ENCODE measurements at places on chromosomes 16 and 17.

DNA sequence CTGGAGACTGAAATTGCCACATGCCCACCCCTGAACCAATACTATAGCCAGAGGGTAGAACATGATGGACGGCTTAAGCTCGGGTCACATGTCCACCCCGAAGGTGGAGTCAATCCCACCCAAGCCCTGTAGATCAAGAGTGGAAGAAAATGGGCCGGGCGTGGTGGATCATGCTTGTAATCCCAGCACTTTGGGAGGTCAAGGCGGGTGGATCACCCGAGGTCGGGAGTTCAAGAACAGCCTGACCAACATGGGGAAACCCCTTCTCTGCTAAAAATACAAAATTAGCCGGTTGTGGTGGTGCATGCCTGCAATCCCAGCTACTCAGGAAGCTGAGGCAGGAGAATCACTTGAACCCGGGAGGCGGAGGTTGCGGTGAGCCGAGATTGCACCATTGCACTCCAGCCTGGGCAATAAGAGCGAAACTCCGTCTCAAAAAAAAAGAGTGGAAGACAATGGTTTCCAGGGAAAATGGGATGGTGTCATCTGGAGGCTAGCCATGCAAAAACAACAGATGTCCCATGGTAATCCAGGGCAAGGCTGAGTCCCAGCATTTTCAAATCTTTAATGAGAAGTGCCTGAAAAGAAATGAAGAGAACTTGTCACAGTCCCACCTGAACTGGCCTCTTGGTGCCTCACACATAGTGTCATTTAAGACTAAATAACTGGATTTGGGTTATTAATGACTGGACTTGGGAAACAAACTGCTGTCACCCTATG lies 30.1 kb downstream of the CD300LF start:
- no peak for DNase-seq

DNA sequence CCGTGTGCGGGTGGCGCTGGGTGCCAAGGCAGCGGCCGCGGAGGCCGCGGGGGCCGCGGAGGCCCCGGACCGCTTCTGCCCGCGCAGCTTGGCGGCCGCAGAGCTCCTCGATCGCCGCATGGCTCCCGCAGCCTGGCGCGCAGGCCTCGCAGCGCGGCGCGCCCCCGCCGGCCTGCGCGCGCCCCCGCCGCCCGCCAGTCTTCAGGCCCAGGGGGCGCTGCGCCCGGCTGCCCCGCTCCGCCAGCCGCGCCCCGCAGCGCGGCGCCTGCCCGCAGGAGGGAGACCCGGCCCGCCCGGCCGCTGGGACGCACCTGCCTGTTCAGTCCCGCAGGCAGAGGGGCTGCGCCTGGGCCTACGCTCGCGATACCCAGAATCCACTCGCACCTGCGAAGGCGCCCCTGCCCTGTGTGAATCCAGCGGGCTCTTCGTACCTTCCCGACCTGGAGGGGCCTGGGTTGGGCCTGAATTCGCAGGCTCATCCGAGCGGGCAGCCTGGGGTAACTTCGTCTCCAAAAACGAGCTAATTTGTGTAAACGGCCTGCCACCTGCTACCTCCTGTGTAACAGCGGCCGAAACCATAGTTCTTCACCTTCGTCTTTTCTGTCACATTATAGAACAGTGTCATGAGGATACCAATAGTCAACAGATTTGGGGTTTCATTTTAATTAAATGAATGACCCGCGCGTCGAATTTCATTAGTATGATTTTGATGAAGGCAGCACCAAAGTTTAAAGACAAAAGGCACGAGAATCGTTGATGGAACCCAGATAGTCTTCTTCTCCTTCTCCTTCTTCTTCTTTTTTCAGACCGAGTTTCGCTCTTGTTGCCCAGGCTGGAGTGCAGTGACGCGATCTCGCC lies at the start of gene CENPV:
Gene CENPV (minus strand): TSS at position 153 of the 858 bp plus-strand sequence. CDS start 33 bp downstream, at position 120.
- no peak for DNase-seq

DNA sequence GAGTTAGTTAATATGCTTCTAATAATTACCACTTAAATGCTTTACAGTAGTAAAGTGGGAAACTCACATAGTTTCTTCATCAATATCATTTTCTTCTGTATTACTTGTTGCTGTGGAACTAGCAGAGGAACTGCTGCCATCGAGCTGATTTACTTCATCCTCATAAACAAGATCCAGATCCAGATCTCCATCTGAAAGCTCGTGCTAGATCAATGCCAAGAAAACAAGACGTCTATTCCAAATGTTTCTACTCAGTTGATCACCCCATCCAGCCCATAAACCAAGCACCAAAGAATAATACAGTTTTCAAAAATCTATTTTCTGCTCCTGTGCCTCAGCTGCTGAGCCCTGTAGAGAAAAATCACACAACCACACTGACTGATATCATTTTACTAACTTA lies 59.1 kb downstream of the TRIM37 start:
- no peak for DNase-seq

- DNase-seq, result no peak
Observed at GRCh38 chr17:55038291-55038690, 69.7 kb downstream of the STXBP4 start.

DNA sequence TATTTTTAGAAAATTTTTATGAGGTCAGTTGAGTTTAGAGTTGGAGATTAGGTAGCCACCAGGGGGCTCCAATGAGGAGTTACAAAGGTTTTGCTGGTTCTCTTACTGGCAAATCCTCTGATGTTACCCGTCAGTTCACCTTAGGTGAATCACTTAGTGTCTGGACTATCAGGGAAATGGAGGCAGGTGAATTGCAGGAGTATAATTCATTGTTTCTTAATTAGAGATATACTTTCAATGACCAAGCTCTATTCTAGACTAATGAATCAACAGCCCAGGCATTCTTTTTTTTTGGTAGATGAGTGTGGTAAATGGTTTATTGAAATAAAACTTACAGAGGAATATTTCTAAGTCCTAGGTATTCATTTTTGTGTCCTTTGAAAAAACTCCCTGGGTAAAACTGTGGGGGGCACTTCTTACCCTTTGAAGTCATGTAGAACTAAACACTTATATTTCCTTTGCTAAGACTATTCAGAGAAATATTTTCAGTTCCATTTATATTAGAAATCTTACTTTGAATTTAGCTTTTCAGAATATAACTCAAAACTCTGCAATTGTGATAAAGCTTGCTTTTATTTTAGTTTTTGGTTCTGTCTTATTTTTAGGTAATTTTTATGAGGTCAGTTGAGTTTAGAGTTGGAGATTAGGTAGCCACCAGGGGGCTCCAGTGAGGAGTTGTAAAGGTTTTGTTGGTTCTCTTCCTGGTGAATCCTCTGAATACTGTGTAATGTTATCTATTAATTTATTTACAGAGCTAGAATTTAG lies 17.7 kb downstream of the PSMD11 start:
- DNase-seq, result no peak

- DNase-seq, result no peak
Observed at GRCh38 chr17:34667656-34668055, 88.3 kb downstream of the TMEM132E start.

- DNase-seq, result no peak
Observed at GRCh38 chr16:57405097-57405496, 530 bp downstream of the CCL17 start.

DNA sequence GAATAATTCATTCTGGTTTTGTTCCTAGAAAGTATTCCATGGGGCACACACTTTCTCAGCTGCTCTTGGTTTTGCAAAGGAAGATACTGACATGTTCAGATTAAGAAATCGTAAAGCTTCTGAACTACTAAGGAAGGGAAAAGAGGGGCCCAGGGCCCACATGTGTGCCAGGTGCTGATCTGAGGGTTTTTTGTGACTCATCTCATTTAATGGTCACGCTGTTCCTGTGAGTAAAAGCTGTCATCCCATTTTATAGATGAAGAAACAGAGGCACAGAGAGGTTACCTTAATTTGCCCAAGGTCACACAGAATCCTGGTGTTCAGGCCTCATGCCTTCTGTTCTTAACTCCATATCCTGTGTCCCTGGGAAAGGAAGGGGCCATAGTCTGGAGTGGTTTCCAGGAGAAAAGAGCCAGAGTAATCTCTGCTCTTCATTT lies 113.2 kb downstream of the MSI2 start:
- DNase-seq, result no peak

DNA sequence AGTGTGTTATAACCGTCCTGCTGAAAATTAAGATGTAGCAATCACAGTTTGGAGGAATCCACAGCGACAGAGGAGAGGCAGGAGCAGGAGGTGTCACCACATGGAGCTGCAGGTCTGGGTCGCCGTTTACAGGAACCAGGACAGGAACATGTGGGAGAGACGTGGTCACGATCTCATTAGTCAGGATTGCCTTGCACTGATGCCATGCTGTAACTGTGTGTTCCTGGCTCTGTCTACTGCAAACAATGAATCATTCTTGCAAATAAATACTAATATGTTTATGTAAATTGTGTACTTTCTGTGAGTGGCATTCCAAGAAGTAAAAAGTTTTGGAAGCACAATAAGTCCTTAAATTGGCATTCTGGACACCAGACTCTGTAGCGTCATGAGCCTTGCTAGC lies 271.8 kb downstream of the CPPED1 start:
- DNase-seq, result no peak

GRCh38 chr16:995087-995486 lies 13.5 kb downstream of the SOX8 start:
- DNase-seq, result no peak

- DNase-seq, result no peak
Observed at GRCh38 chr17:42378959-42379594, 9.2 kb downstream of the STAT3 start.

- DNase-seq, result no peak
Observed at GRCh38 chr17:31488982-31489294, 97.5 kb downstream of the RAB11FIP4 start.

DNA sequence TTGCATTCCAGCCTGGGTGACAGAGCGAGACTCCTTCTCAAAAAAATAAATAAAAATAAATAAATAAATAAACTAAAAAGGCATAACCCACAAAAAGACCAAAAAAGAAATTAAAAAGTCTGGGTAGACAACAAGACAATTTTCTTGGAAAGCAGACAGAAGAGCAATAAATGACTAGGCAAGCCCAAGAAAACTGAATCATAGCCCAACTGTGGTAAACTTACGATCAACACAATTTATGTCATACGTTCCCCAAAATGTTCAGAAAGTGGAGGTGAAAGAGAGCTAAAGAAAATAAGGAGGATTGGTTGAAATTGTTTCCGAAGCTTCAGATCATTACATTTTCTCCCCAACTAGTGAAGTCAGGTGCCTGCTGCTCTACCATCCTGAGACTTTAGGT lies 31.3 kb upstream of the C17orf78 start:
- DNase-seq, result no peak

GRCh38 chr17:36888236-36888951 lies 48.9 kb upstream of the LHX1 start:
- DNase-seq, result peak; percentile 31

DNA sequence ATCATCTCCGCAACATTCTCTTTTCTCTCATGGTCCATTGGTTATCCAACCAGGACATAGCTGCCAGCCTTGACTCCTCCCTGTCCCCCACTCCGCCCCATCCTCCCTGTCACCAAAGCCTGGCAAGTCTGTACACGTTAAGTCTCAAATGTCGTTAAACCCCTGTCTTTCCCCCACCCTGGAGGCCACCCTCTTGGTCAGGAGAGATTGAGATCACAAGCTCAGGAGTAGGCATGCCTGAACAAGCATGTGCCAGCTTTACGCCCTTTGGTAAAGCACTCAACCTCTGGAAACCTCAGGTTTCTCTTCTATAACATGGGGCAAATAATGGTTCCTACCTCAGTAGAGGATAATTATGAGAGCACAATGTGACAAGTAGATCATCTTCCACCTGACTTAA lies 38.1 kb upstream of the CCL1 start:
- peak; percentile 93 for DNase-seq

DNA sequence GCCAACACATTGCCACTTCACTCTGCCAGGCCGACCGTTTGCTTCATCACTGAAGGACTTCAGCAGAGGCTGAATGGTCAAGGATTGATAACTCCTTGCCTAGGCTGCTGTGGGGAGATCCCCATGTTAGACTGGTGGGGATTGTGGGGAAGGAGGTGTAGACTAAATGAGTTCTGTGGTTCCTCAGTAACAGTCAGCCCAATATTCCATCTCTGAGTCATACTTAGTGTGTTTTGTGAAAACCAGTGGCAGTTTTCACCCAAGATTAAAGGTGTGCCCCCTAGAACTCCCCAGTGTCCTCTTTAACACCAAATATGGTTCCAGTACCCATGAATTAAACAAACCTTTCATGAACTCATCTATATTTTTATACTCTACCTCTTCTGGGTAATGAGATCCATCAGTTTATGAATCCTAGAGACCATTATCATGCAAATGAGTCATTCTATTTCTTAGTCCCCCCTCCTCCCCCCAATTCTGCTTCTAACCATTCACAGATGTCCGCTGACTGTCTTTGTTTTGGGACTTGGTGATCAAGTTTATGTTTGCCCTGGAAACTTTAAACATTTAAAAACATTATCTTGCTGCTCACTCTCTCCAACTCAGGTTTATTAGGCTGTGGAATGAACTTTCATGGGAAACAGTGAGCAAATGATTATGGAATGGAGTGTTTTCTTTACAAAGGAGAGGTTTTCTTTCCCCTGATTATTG lies 66.8 kb upstream of the GAS7 start:
- DNase-seq, result no peak

DNA sequence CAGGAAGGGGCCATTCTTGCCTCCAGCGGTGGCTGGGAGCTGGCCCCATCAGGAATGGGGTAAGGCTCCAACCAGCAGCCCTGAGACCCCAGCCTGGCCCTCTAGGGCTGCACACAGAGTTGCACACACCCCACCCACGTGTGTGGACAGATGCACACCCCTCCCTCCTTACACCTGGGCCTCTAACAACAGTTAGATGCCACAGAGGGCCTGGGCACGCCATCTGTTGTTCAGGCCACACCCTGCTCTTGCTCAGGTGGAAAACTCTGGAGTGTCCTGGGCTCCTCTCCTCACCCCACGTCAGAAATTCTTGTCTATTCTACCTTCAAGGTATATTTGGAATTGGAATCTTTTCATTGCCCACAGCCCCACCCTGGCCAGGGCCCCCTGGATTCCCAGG lies 13.3 kb upstream of the RAI1 start:
- no peak for DNase-seq

- DNase-seq, result no peak
Observed at GRCh38 chr17:50943575-50943933, 77.4 kb upstream of the TOB1 start.

- no peak for DNase-seq
Observed at GRCh38 chr16:85173146-85173980, 61.1 kb upstream of the CIBAR2 start.

DNA sequence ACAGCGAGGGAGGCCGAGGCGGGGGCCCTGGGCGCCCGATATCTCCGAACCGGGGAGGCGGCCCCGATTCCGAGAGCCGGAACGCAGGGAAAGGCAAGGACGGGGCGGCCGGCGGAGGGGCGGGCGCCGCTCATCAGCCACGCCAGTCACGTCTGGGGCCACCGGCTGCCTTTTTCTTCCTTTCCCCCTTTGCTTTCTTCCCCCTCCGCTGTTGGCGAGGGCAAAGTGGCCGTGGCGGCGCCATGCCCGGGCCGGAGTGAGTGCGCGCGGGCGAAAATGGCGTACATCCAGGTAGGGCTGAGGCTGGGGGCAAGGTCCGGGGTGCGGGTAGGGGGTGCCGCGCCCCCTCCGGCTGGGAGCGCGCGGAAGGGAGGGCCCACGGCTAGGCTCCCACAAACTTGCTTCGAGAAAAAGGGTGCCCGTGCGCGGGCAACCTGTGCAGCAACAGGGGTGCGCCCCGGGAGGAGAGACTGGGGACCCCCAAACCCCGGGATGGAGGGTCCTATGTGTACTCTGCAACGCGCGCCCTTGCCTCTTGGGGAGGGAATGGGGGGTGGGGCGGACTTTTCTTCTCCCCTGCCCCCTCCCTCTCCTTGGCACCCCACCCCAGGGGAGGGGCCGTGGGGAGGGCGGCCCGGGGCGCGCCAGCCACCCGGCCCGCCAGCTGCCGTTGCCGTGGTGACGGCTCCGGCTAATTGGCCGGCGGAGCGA lies 486 bp downstream of the SYT17 start:
- no peak for DNase-seq

- DNase-seq, result no peak
Observed at GRCh38 chr17:78832541-78832810, 8.1 kb downstream of the USP36 start.
